ENCODE measurements at places on chromosomes 7 and 10.
A peak's percentile ranks its signal among the peaks of the same experiment; 100 is the strongest.

DNA sequence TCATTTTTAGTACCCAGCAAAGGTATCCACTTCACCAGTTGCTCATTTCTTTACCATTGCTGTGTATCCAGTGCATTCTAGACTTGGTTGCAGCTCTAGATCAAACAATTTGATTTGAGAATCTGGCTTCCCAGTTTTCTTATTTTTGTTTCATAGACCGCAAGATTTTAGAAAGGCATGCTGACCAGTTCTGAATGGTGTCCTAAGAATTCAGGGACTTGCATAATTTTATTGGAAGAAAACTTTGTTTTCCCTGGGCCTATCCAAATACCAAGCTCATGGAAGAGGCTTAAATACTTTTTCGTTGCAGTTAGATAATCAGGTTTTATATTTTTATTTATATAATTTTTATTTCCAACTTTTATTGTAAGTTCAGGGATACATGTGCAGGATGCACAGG, 58.3 kb downstream of the BICC1 start:
- no peak for DNase-seq

DNA sequence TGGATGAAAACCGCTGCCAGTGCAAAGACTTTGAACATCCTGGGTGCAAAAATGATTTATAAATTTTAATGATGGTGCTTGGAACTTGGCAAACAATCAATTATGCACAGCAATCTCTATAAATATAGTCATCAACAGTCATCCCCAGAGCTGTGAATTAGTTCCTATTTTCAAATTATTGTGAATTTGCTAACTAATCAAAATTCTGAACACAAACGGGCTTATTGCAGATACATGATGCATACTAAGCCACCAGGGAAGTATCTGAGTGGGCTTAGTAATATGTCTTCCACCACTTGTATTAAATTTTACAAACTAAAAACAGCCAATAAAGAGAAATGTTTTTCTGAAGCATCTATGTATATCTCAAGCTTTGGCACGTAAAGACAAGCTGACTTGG, 165.2 kb downstream of the CALCR start:
- DNase-seq = no peak

DNA sequence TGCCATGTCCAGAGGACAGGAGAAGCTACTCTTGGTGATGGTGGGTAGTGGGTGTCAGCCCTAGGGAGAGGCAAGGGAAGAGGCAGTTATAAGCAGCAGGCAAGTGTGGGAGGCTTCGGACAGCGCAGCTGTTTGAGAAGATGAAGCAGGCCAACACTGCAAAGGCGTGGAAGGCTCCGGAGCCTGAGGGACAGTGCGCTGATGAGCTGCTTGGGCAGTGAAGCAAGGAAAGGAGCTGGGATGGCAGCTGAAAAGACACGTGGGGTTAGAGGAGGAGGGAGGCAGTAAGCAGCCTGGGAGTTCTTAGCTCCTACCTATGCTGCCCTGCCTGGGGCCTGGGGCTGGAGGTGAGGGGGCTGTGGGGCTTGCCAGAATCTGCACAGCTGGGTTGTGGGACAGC, 50.1 kb upstream of the CRTAC1 start:
- DNase-seq = no peak

DNA sequence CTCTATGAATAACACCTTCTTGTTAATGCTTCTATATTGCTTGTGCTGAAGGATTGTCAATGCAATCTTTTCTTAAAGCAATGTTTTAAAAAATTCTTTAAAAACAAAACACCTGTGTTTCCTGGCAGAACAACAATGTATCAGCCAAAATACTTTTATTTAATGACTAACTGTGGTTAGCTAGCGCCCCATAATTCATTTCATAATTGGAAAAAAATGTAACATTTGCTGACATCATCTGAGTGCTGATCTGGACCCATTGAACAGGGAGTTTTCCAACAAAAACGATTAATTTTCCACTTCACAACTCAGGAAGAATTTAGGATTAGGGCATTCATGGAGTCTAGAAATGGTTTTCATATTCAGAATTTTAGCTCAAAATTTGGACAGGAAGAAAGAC, 137.6 kb upstream of the CDK6 start:
- no peak for DNase-seq

GRCh38 chr10:63637901-63638327, 116.7 kb downstream of the REEP3 start:
- no peak for DNase-seq

DNA sequence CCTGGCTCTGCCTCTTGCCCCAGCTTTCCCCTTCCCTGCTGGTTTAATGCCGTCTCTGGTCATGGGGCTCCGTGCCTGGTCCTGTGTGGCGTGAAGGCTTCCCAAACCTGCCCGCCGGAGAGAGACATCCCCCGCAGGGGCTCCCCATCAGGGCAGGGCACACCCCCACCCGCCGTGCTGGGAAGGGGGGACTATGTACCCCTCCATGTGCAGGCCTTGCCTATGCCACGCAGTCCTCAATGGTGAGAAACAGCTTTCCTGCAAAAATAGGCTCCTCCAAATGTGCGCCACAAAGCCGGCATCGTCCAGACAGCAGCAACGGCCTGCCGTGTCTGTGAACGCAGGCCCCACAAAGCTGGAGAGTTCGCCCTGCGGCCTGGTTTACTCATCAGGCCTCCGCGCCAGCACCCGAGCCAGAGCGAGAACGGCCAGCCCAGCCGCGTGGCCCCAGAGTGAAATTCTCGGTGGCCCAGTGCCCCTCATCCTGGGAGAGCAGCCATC, 313.4 kb downstream of the DNAJB6 start:
- no peak for DNase-seq

DNA sequence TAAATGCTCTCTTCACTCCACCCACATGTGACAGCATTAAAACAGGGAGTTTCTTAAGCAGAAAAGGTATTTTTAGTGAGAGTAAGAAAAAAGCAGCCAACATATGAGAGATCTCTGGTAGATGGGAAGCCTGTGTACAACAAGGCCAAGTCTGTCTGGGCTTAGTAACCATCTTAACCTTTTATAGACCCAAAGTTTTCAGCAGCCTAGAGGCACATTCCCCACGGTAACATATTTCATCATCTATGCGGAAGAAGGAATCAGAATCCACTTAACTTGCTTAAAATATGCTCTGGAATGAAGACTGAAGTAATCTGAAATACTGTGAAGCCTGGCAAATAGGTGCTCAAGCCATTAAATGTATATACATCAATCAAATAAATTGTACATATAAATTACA, 127.8 kb downstream of the RAPGEF5 start:
- no peak for DNase-seq

DNA sequence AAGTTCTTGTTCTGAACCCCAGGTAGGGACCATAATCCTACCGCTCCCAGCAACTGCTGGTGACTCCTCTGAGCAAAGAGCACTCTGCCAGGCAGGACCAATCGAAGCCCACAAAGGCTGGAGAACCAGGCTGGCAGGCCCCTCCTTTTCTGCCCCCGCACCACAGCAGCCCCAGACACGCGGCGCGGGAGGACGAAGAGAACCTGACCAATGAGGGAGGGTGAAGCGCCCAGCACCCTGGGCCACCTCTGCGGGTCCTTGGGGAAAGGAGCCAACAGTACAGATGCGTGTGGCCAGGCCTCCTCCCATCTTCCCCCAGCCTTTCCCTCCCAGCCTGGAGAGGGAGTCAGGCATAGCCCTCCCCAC, 25.9 kb downstream of the CTBP2 start:
- DNase-seq = no peak

DNA sequence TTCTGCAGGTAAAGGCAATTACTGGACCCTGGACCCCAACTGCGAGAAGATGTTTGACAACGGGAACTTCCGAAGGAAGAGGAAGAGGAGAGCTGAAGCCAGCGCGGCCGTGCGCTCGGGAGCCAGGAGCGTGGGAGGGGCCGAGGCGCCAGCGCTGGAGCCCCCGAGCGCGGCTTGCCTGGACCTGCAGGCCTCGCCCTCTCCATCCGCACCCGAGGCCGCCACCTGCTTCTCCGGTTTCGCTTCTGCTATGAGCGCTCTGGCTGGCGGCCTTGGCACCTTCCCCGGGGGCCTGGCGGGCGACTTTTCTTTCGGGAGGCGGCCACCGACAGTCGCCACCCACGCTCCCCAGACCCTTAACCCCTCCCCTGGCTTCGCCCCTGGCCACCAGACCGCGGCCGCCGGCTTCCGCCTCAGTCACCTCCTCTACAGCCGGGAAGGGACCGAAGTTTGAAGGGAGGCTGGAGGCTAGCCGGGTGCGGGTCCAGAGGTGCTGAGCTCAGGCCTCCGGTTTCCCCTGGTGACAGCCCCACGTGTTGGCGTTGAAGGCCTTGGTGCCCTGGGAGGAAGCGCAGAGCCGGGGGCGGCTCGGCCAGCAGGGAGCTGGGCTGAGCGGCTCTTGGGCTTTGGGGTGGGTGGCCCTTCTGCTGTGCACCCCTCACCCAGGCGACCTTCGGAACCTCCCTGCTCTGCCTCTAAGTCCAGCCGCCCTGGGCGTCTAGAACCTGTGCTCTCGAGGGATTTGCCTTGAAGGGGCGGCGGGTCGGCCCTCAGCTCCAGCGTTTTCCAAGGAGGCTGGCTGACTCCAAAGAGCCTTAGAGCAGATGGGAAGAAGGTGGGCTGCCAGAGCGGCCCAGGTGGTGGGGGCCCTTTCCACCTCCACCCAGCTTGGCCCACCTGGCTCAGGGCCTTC, 1.8 kb downstream of the FOXI2 start:
- DNase-seq = no peak

GRCh38 chr7:107165341-107165740, 3.5 kb upstream of the HBP1 start:
- no peak for DNase-seq

GRCh38 chr10:5960070-5960972, 17.0 kb downstream of the IL15RA start:
- DNase-seq = no peak

- DNase-seq = no peak
Measured at GRCh38 chr10:60614363-60614762, 163.9 kb upstream of the CDK1 start.

- peak; percentile 18 for DNase-seq
Measured at GRCh38 chr10:17607603-17608332, 9.4 kb downstream of the HACD1 start.

DNA sequence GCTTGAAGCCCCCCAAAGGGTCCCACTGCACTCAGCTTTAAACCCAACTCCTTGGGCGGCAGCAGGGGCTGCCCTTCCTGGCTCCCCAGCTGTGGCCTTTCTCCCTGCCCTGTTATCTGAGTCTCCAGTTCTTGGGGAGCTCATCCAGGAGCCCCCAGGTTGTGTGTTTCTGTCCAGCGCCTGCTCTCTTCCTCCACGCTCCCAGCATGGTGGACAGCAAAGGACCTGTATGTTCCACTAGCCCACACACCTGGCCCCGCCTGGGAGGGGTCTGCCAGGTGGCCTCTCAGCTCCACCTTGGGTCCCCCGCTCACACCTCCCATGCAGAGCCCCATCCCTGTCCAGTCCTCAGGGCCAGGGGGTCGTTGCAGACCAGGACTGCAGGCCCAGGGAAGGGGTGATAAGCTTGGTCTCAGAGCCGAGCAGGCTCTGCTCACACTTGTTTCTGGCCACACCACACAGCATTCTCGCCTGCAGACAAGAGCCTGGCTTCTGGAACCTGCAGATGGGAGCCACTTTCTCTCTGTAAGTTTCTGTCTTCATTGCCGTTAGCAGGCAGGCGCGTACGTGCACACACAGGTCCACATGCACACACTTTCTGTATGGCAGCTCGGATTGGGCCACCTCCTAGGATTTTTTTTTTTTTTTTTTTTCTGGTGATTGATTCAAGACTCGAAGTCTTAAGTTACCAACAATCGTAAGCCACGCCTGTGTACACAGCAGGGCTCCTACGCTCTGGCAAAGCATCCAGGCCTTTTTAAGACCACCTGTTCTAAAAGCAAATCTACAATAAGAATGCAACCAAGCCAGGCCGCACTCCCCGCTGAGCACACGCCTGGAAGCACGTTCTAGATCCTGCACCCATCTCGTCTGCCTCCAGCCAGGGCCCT, 104.6 kb downstream of the CYTH3 start:
- no peak for DNase-seq

GRCh38 chr10:69558559-69558958, 14.7 kb downstream of the NEUROG3 start:
- no peak for DNase-seq

- no peak for DNase-seq
Measured at GRCh38 chr10:109939315-109939961, 16.1 kb upstream of the XPNPEP1 start.

DNA sequence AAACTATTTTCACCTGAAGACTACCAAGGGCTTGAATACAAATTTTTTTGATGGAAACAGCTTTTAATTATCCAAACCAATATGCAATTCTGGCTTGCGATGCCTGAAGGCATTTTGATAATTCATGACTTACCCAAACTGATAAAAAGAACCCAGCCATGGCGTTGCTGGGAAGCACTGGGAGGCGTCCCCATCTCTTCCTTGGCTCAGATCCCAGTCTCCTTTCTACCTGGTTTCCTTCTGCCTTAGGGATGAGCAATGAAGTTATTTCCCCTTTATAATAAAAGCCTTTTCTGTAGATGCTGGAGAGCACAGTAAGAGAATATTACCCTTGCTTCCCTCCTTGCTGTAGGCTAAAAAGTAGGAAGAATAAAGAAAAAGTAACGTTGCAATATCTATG, 129.1 kb upstream of the ANK3 start:
- no peak for DNase-seq

DNA sequence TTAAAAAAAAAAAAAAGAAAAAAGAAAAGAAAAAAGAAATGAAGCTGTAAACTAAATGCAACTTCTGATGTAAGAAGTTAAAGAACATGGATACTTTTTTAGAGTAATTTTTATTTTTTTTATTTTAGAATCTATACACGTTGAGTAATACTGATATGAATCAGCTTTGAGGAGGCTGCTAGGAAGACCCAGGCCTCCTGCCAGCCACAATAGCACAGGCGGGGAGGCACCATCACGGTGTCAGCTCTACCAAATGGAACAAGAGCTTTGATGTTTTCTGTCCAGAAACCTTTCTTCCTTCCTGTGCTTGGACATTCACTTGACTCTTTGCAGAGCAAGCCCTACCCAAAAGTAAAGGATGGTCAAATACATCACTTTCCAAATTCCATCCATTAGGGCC, 45.3 kb upstream of the EGR2 start:
- no peak for DNase-seq

DNA sequence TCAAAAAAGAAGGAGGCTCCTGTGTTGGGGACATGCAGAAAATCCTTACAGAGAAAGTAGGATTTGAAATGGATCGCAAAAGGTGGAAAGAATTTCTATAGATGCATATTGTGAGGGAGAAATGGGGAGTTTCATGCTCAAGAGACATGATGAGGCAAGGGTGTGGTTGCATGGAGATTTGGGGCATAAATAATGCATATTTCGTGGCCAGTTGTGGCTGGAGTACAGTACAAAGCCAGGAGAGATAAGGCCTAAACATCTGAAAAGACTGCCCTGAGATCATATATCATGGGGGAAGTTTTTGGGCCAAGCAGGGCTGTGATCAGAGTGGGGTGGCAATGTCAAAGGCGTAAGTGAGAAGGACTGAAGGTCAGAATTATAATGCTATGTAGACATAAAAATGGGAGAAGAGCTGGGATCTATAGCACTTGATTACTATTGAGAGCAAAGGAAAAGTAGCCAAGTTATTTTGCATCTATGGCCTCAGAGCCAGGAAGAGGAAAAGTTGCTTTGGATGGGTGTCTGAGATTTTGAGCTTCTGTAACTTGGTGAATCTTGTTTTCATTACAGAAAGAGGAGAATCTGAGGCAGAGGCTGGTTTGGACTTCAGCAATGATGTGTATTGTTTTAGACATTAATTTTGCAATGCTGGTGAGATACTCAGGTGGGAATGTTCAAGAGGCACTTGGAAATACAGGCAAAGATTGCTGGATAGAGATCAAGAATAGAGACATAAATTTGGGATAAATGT, 166.6 kb downstream of the INHBA start:
- no peak for DNase-seq

GRCh38 chr7:102188746-102189145, 97.9 kb upstream of the SH2B2 start:
- no peak for DNase-seq

- no peak for DNase-seq
Measured at GRCh38 chr10:129744134-129745111, 219.7 kb downstream of the EBF3 start.

Measured in T-helper 2 cell (primary cell).